Activated CD4-positive, alpha-beta memory T cell treated with anti-CD3 and anti-CD28 coated beads for 36 hours (primary cell): ENCODE measurements at places on chromosomes 1 and 21.

DNA sequence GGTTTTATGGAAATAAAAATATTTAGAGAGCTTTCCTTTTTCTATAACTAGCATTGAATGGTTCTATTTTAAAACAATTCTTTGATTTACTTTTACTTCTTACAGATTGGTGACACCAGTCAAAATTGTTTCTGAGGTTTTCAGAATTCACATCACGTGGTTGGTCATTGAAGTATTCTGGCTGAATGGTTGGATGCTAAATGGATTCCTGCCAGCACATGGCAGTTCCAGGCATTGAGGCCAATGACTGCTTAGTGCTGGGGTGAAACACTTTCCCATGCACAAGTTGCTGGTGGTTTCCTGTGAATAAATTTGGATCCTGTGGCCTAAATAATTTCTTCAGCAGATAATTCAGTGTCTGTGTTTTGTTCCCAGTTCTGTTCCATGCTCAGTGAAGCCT, 20.6 kb downstream of the NCAM2 start:
- no peak overlapping the region for H3K27ac ChIP-seq
- no peak overlapping the region for H3K4me3 ChIP-seq
- H3K27me3 ChIP-seq, result no peaks in the 10 kb centered on the region
- no peaks in the 10 kb centered on the region for H3K4me1 ChIP-seq

DNA sequence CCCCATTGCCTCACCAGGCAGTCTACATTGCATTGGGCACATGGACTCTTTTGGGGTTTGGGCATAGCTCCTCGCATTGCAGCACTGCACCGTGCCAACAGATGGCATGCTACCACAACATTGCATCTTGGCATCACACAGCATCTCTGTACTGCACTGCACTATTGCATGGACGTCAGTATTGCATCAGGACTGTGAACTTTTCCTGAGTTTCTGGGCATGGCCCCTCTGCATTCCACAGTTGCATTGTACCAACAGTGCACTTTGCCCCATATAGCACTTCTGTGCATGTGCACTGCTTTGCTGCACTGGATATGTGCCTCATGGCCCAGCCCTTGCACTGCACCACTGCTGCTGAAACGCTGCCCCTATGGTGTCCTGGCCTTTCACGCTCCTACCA, 9.6 kb downstream of the PTPRU start:
- H3K36me3 ChIP-seq, result no peaks in the 10 kb centered on the region
- H3K27ac ChIP-seq, result no peak overlapping the region
- H3K4me1 ChIP-seq, result no peaks in the 10 kb centered on the region
- peaks cover 19% of the 10 kb centered on the region for H3K27me3 ChIP-seq
- peak; percentile 36 for DNase-seq

DNA sequence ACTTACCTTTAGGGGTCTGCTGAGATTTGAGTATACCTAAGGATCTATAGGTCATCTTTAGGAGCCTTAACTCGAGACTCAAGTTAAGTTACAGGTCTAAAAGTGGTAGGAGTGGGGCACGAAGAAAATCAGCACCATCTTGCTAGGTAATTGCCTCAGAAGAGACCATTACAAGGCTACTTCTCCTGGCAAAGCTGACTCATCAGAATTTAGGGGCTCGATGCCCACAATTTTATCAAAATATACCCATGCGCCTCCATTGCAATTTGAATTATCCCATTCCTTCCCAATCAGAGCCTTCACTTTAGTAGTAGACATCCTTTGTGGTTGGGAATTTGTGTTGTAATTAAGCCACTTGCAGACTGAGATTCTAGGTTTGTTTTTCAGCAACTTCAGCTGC, 1994.3 kb downstream of the MRPL39 start:
- no peak overlapping the region for H3K27ac ChIP-seq
- no peak for DNase-seq
- H3K27me3 ChIP-seq, result no peaks in the 10 kb centered on the region
- no peak overlapping the region for H3K4me3 ChIP-seq

DNA sequence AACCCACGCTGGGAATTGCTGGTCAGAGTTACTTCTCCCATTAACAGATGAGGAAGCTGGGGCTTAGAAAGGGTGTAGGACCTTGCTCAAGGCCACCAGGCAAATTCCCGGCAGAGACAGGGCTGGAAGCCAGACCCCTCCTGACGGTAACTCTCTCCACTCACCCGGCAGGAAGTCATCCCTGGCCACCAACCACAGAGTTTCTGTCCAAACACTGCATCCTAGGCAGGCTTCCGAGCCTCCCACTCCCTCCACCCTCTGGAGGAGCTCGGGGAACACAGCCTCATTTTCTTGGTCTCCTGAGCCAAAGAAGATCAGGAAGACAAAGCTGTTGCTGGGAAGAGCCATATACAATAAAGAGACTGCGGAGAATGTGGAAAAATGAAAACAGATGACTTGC, 25.0 kb upstream of the ZNF436 start:
- peaks cover 3% of the 10 kb centered on the region for H3K4me1 ChIP-seq
- no peak overlapping the region for H3K4me3 ChIP-seq
- no peak for DNase-seq
- H3K27me3 ChIP-seq, result no peaks in the 10 kb centered on the region

DNA sequence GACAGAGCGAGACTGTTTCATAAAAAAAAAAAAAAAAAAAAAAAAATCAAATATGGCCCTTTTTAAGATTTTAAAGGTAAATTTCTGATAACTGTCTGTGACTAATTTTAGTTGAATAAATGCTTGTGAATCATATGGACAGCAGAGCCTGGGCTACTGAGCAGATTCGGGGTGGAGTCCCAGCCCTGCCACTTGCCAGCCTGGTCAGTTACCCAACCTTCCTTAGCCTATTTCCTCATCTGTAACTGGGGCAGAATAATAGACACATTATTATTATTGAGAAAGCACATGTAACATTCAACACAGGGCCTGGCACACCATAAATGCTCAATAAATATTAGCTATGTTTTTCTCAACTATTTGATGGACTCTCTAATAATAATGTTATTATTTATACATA, 11.2 kb upstream of the H3-3A start:
- H3K27ac ChIP-seq, result no peak overlapping the region
- H3K27me3 ChIP-seq, result no peaks in the 10 kb centered on the region
- peaks cover 3% of the 10 kb centered on the region for H3K4me1 ChIP-seq

- peak overlapping the region; percentile 71 for H3K4me3 ChIP-seq
- DNase-seq, result peak; percentile 93
- peaks cover 87% of the 10 kb centered on the region for H3K4me1 ChIP-seq
- no peaks in the 10 kb centered on the region for H3K27me3 ChIP-seq
- H3K27ac ChIP-seq, result peak overlapping the region; percentile 99
- H3K36me3 ChIP-seq, result no peaks in the 10 kb centered on the region
Measured at GRCh38 chr1:234842726-234843641, 233.0 kb upstream of the IRF2BP2 start.

DNA sequence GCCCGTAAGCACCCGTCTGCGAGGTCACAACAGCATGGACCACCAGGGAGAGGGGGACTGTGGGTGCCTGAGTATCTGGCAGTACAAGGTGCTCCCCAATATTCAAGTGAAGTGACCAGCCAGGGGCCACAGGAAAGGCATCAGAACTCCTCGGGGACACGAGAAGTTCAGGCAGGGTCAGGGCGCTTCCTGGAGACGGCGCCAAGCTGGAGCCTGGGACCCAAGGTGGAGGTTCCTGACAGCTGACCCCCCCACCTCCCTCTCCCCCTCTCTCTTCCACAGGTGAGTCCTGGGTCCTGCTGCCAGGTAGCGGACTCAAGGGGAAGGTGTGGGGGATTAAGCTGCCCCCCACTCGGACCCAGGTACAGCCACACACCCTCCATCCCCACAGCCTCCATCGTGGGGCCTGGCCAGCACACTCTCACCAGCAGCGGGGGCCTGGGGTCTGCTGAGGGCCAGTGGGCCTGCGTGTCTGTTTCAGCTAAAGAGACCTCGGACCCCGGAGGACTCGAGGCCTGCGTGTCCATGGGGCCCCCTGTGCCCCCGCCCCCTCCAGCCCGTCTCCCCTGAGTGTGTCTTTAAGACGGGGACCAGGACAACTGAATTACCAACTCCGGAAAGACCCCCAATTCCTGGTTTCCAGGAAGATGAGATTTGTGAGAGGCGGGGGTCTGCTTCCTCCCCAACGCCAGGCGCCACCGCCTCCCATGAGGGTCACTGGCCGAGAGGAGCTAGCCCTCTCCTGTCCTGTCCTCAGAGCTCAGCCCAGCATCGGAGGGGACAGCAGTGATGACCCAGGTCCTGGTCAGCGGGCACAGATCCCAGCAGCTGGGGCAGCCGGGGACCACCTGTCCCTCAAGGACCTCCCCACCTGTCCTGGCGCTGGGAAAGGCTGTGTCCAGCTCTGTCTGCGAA, 6.2 kb downstream of the TNFRSF18 start:
- no peaks in the 10 kb centered on the region for H3K27me3 ChIP-seq
- DNase-seq, result peak; percentile 16
- H3K4me1 ChIP-seq, result peaks cover 13% of the 10 kb centered on the region
- peak overlapping the region; percentile 78 for H3K27ac ChIP-seq
- peaks cover 13% of the 10 kb centered on the region for H3K36me3 ChIP-seq

- H3K4me1 ChIP-seq, result no peaks in the 10 kb centered on the region
- no peaks in the 10 kb centered on the region for H3K36me3 ChIP-seq
- no peak overlapping the region for H3K27ac ChIP-seq
- no peaks in the 10 kb centered on the region for H3K27me3 ChIP-seq
- no peak overlapping the region for H3K4me3 ChIP-seq
- DNase-seq, result no peak
Measured at GRCh38 chr1:208036106-208036808, 125.3 kb upstream of the CD34 start.

DNA sequence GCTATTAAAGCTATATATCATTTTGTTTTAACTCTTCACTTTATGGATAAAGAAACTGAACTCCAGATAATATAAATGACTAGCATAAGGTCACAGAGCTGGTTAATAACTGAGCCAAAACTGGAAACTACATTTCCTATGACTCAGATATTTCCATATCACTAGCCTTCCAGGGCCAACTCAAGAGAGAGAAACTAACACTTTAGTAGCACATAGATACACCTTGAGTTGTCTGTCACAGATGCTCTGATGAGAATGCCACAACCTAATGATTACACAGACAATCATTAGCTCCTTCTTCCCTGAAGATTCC, 40.7 kb downstream of the NME7 start:
- no peak for DNase-seq
- peaks cover 9% of the 10 kb centered on the region for H3K36me3 ChIP-seq
- no peaks in the 10 kb centered on the region for H3K27me3 ChIP-seq
- no peak overlapping the region for H3K4me3 ChIP-seq
- H3K27ac ChIP-seq, result no peak overlapping the region

DNA sequence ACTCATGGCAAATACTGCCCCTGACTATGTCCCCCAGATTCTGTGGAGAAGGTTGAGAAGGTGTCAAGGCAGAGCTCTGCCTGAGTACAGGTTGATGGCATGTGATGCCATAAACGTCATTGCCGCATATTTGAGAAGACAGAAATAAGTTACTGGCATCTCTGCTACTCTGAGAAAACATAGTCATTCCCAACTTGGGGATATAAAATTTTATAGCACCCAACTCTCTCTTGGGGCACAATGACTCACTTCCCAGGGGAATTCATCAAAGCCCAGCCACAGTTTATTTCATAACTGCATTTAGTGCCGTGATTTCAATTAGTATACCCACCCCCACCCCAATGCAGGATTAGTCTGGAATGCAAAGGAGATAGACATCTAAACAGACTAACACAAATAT, 101.9 kb upstream of the TNR start:
- H3K4me3 ChIP-seq, result no peak overlapping the region
- no peaks in the 10 kb centered on the region for H3K36me3 ChIP-seq
- no peak overlapping the region for H3K27ac ChIP-seq
- H3K4me1 ChIP-seq, result no peaks in the 10 kb centered on the region
- no peak for DNase-seq

DNA sequence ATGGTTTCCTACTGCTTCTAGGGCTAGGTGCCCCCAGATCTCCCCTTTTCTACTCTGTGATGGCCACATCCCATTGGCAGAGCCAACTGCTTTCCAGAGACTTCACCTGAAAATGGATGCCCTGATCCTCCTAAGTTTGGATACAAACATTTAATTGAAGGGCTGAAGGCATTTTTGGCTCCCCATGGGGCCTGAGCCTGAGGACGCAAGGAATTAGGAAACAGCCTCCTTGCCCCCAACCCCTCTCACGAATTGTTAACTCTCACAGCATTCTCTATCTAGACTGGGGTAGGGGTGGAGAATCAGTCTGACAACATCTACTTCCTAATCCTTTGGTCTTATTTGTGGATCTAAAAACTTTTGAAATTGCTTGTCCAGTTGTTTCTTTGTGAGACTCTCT, 108.5 kb upstream of the KCNK2 start:
- no peaks in the 10 kb centered on the region for H3K4me1 ChIP-seq
- DNase-seq, result no peak
- no peaks in the 10 kb centered on the region for H3K27me3 ChIP-seq
- H3K36me3 ChIP-seq, result no peaks in the 10 kb centered on the region
- H3K27ac ChIP-seq, result no peak overlapping the region
- no peak overlapping the region for H3K4me3 ChIP-seq

- H3K27me3 ChIP-seq, result no peaks in the 10 kb centered on the region
- H3K4me1 ChIP-seq, result no peaks in the 10 kb centered on the region
- no peak overlapping the region for H3K27ac ChIP-seq
- H3K36me3 ChIP-seq, result peaks cover 27% of the 10 kb centered on the region
Measured at GRCh38 chr1:35838693-35839245, 31.0 kb downstream of the AGO4 start.

DNA sequence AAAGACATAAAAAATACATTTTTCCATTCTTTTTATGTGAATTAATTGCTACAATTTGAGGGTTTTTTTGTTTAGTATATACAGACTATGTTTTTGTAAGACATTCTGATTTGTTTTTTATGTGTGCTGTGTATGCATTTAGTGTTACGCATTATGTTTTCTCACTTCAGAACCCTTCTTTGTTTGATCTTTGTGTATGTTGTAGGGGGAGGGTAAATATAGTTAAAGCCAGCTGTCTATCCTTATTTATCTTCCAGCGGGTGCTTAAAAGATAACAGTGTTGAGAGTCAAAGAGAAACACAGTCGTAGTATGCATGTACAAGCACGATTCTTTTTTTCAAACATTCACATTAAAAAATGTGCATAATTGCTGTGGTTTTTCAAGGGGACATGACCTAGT, 97.5 kb upstream of the KIAA1614 start:
- no peaks in the 10 kb centered on the region for H3K27me3 ChIP-seq
- no peak for DNase-seq
- H3K4me1 ChIP-seq, result no peaks in the 10 kb centered on the region
- no peak overlapping the region for H3K4me3 ChIP-seq
- H3K36me3 ChIP-seq, result peaks cover 25% of the 10 kb centered on the region

- no peak for DNase-seq
- no peak overlapping the region for H3K27ac ChIP-seq
- peaks cover 27% of the 10 kb centered on the region for H3K27me3 ChIP-seq
- H3K36me3 ChIP-seq, result no peaks in the 10 kb centered on the region
Measured at GRCh38 chr1:111825217-111825616, 69.5 kb downstream of the DDX20 start.

DNA sequence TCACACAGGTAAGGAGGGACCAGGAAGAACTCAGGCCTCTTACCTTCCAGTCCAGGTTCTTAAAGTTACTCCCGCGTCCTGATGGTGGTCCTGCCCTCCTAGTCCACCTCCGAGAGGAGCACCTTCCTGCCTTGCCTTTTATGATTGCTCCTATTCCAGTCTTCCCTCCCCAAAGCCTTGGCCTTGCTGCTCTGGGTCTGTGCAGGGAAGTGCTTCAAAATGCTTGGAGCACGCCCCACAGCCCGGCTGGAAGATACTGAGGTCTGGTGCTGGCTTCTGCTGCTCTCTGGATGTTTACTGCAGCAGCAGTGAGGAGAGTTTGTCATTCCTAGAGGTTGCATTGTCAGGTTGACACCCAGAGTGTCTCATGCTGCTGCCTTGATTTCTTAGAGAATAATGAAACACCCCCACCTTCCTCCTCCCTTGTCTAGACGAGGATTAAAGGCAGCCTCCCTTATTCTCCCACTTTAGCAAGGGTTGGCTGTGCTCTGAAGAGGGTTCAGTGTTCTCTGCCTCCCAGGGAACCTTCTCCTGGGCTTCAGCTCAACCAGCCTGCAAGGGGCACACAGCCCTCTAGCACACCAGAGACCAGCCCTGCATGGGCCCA, 142.2 kb upstream of the CACNA1E start:
- H3K27ac ChIP-seq, result no peak overlapping the region
- peaks cover 2% of the 10 kb centered on the region for H3K27me3 ChIP-seq
- H3K4me3 ChIP-seq, result no peak overlapping the region
- DNase-seq, result no peak
- peaks cover 4% of the 10 kb centered on the region for H3K4me1 ChIP-seq
